Stimulated activated CD4-positive, alpha-beta T cell treated with anti-CD3 and anti-CD28 coated beads, Interleukin-1b, Interleukin-23, amount 100 ng/mL, for 1 hour (primary cell): ENCODE measurements at places on chromosomes 1 and 21.

DNA sequence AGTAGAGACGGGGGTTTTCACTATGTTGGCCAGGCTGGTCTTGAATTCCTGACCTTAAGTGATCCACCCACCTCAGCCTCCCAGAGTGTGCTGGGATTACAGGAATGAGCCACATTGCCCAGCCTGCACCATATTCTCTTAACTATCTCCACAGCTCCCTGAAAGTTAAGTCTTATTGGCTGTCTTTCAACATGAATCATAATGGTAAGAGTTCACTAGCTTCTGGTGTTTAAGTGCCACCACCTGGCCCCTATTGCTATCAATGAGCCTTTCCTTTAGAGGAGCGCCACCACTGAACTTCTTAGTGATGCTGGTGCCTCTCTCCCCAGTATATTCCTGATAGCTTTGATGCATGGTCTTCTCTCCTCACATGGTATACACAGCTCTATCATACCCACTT is 15.7 kb downstream of the ZFYVE9 start:
- DNase-seq, result no peak

- DNase-seq, result no peak
Measured at GRCh38 chr1:174258148-174258550, 98.8 kb downstream of the RABGAP1L start.

- no peak for DNase-seq
Measured at GRCh38 chr1:187013582-187014200, 184.9 kb downstream of the PLA2G4A start.

DNA sequence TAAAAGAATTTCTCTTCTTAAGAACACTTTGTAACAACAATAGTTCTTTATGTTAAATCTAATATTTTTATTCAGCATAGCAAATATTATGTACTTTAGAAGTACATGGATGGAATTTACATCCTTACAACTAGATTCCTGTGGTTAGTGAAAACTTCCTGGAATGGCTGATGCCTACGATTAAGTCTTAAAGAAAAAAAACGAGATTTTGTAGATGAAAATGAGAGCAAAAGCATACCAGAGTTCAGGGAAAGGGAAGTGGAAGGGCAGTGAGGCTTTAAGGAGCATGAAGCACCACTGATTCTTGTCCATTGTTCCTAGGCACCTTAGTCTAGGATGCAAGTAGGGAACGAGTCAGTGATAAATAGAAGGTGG is 26.7 kb downstream of the CFH start:
- no peak for DNase-seq

DNA sequence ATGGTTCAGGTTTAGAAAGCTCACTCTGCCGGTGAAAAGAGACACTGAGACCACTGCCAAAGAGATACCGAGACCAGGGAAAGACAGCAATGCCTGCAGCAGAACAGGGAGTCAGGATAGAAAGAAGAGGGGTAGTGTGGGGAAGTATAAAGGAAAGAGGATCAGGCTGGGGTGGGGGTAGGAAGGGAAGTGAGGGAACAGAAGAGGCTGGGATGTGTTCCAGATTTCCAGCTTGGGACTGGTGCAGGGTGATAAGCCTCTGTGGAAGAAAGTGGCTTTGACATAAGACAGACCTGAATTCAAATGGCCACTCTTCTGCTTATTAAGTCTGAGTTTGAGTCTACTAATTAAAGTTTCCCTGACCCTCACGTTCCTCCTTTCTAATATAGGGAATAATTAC is 105.9 kb downstream of the PIK3R3 start:
- DNase-seq, result no peak

DNA sequence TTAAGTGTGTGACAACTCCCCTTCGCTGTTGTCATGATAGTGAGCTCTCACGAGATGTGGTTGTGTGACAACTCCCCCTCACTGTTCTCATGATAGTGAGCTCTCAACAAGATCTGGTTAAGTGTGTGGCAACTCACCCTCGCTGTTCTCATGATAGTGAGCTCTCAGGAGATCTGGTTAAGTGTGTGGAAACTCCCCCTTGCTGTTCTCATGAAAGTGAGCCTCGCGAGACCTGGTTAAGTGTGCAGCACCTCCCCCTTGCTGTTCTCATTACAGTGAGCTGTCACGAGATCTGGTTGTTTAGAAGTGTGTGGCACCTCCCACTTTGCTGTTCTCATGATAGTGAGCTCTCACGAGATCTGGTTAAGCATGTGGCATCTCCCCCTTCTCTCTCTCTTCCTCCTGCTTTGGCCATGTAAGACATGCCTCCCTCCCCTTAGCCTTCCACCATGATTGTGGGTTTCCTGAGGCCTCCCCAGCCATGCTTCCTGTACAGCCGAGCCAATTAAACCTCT is 25.1 kb upstream of the LSS start:
- DNase-seq, result no peak

- DNase-seq, result no peak
Measured at GRCh38 chr1:97870589-97870988, 50.2 kb downstream of the DPYD start.

DNA sequence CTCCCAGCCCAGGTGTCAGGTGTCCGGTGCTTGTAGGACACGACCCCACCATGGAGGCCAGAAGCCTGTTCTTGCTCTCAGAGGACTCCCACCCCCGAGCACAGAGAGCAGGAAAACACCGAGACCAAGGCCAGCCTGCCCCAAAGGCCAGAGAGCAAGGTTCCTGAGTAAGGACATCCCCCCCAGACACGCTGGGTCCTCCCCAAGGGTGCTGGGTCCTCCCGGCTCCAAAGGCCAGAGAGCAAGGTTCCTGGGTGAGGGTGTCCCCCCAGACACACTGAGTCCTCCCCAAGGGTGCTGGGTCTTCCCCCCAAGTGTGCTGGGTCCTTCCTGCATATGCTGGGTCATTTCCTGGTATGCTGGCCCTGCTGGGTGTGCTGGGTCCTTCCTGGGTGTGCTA is 40.0 kb downstream of the MEGF6 start:
- DNase-seq, result no peak

DNA sequence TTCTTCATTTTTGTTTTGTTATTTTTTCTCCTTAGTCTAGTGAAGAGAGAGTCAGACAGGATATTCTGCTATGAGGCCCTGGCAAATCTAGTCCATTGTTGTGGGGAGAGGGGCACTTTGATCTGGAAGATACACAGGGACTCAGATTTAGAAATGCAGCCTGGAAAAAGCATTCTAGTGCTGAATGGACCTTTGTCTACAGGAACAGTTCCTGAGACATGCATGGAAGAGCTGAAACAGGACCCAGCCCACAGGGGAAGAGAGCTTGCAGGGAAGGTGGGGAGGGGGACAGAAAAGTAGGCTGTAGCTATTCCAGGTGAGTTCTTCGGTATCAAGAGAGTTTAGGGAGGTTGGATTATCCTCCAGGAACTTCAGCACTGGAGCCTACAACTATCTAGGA is 98.5 kb downstream of the AKT3 start:
- no peak for DNase-seq

DNA sequence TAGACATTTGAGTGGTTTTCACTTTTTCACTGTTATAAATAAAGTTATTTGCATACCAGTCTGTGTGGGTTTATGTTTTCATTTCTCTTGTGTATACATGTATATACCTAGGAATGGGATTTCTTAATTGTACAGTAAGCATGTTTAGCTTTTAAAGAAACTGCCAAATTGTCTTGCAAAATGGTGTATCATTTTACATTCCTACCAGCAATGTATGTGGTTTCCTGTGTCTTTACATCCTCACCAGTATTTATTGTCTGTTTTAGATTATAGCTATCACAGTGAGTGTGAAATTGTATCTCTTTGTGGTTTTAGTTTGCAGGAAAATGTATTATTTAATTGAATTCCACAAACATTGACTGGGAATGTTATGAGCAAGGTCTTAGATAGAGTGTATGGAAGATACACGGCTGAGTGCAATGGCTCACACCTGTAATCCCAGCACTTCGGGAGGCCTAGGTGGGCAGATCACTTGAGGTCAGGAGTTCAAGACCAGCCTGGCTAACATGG is 57.3 kb downstream of the MACF1 start:
- no peak for DNase-seq

DNA sequence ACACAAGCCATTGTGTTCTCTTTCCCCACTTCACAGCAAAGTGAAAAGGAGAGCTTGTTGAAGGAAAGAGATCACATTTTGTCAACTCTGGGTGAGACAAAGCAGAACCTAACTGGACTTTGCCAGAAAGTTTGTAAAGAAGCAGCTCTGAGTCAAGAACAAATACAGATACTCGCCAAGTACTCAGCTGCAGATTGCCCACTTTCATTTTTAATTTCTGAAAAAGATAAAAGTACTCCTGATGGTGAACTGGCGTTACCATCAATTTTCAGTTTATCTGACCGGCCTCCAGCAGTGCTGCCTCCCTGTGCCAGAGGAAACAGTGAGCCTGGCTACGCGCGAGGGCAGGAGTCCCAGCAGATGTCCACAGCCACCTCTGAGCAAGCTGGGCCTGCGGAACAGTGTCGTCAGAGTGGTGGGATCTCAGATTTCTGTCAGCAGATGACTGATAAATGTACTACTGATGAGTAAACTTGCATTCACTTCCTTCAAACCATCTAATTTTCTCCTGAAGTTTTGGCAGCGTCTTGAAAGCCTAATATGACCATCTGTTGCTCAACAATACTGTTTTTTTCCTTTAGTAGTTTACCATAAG is 43.7 kb downstream of the BACH1 start:
- DNase-seq, result no peak

- no peak for DNase-seq
Measured at GRCh38 chr1:36328713-36329112, 5.3 kb upstream of the EVA1B start.

- no peak for DNase-seq
Measured at GRCh38 chr1:81220614-81221071, 580.1 kb upstream of the ADGRL2 start.

DNA sequence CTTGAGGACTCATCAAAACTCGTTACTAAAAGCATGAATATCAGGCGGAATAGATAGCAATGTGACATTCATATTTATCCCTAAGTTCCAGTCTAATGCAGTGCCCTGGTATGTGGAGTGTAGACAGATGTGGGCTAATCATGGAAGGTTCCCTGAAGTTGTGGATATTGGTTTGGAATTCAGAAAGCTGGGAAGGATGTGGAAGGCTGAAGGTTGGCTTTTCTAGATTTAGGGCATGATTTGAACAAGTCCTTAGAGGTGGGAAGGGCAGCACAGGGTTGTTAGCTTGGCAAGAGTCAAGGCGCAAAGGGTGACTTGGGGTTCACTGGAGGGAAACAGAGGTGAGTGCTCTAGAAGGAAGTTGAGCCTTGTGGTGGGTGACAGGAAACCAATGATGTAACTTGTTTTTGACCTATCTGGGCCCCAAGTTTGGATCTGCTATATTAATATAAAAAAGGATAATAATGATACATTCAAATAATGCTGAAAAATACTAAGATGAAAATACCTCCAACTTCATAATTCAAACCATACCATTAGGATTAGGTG is 21.9 kb downstream of the LGALS8 start:
- no peak for DNase-seq

- DNase-seq, result no peak
Measured at GRCh38 chr1:89844860-89845259, 24.0 kb downstream of the LRRC8D start.

- no peak for DNase-seq
Measured at GRCh38 chr1:69846267-69846666, 278.5 kb downstream of the LRRC7 start.

DNA sequence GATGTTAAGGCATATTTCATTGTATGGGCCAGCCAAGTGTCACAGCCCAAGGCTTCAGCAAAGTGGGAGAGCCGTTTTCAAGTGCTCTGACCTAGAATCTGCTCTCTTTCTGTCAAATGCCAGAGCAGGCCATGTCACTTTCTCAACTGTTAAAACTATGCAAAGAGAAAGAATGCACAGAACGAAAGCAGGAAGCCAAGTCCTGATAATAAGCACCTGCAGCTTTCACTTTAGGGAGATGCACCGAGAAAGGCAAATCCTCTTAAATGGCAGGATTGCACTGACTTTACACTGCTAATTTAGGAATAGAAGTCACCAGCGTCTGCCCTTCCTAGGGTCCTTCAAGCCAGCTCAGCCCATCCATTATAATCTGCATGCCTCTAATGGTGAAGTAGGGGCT is 49.2 kb upstream of the NTPCR start:
- no peak for DNase-seq

- DNase-seq, result no peak
Measured at GRCh38 chr1:54135436-54136120, 17.2 kb downstream of the CDCP2 start.

DNA sequence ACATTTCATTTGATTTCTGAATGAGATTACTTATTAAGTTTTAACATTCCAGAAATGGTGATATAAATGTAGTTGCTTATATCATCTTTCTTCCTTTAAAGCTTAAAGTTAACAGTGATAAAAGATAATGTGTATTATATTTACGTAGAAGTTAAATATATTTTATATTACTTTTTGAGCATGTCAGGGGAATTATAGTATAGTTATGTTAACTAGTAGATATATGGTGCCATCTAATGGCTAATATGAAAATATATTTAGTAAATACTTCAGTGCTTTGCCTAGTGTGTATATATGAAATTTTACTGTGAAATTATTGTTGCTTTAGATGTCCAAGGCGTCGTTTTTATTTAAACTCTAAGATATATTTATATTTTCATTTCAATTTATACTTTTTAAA is 51.5 kb downstream of the SYT14 start:
- no peak for DNase-seq

DNA sequence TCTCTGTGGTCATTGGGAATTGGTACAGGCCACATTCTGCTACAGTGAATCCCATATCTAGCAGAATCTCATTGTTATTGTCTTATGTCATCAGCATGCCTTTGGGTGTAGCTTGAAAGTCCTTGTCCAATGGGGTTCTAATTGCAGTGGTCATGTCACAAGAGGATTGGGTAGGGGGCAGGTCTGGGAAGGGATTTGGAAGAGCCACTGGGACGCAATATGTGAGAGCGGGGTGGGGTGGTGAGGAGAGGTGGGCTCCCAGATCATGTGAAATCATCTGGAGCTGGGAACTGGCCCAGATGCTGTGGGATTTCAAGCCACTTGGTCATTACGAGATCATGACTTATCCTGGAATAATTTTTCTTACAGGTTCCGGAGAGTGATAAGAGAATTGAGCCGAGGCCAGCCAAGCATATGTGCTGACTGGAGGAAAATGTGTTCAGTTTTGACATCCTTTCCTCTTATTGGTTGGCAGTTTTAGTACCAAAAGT is 16.3 kb downstream of the CNIH3 start:
- no peak for DNase-seq

- DNase-seq, result no peak
Measured at GRCh38 chr1:18907917-18908845, 5.8 kb upstream of the ALDH4A1 start.

GRCh38 chr1:9181176-9181906 is 52.4 kb upstream of the GPR157 start:
- DNase-seq, result peak; percentile 31

DNA sequence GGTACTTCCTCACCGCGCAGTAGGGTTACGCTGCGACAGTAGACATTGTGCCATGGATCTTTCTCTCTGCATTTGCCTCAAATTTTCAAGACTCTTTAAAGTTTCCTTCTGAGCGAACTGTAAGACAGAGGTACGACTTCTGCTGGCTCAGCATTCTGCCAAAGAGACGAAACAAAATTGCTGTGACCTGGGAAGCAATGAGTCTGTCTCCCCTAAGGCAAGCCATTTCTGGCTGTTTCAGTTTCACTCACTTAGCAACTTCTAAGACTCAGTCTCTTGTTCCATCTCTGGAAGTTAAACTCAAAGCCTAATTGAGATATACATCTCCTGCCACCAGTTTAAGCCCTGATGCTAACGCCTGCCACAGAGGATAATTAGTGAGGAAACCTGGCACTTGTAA is 510.9 kb upstream of the DAB1 start:
- DNase-seq, result no peak
